ENCODE measurements at places on chromosomes 11 and 22.

- DNase-seq, result no peak
Observed at GRCh38 chr11:126318574-126319373, 14.9 kb downstream of the DCPS start.

DNA sequence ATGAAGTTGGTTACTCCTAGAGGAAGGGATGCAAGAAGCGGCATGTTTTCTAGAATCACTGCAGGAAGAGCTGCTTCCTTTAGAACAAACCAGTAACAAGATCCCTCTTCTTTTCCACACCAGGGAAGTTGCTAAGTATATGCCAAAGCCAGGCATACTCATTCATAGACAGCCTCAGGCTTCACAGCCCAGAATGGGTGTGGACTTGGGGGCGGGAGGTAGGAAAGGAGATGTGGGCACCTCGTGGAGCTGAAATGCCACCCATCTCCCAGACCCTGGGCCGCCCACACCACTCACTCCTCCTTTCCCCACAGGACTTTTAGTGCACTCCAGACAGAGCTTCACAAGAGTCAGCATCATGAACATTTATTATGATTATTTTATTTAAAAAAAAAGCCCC lies 16.0 kb upstream of the TMEM121B start:
- no peak for DNase-seq

GRCh38 chr11:73968356-73968966 lies 14.2 kb downstream of the UCP2 start:
- DNase-seq, result no peak

DNA sequence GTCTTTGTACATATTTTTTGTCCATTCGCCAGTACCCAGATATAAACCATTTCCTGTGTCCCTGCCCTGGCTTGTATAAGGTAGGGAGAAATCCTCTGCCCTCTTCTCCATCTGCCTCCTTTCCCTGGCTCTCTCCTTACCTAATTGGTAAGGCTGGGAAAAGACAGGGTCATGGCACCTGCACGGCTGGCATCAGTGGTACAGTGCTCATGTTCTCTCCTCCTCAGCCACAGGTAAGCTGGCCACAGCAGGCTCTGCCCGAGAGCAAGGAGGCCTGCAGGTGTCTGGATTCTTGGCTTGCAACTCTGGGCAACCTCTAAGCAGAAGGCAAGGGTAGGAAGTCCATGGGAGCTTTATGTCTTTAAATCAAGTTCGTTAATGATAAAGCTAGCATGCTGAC lies 419.9 kb downstream of the BUD13 start:
- DNase-seq, result no peak

- no peak for DNase-seq
Observed at GRCh38 chr22:48261706-48262105, 1499.3 kb downstream of the TBC1D22A start.

- no peak for DNase-seq
Observed at GRCh38 chr11:1766719-1767398, 3.1 kb upstream of the CTSD start.

- no peak for DNase-seq
Observed at GRCh38 chr11:96228473-96228891, 114.5 kb downstream of the MAML2 start.

GRCh38 chr11:200224-201003 lies 6.8 kb downstream of the BET1L start:
- no peak for DNase-seq

GRCh38 chr22:42134100-42135020 lies 3.8 kb upstream of the CYP2D6 start:
- no peak for DNase-seq

DNA sequence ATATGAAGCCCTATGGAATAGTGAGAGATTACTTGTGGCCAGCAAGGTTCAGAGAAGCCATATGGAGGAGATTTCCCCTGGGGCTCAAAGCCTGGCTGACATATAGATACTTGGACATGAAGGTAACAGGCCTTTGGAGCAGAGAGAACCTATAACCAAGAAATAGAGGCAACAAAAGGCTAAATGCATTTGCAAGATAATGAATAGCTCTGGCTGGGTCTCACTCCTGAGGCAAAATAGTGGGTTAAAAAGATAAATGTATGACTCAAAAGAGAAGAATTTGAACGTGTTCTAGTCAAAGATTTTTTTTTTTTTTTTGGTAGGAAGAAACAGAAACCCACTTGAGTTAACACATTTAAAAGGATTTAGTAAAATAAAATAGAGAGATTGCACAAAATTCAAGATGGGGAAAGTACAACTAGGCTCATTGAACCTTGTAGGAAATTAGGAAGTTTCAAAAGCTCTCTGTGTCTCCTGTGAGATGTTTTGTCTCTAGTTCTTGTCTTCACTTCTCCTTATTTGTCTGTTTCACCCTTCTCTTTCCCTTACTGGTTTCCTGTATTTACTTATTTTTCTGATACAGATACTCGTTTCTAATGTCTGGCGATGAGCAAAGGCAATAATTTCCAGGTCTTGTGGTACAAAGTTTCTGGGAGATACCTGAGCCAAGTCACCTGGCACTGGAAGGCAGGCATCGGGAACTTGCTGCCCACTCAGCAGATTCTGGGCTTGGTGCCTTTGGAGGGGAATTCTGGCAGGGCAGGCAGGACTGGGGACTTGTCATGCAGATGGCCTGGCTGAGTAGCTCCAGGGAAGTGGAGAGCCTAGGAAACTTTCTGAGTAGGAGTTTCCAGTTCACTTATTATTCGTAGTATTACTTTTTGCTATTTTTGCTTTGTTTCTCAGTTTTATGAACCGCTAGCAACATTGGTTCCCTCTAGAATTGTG lies 49.2 kb upstream of the SESN3 start:
- no peak for DNase-seq

GRCh38 chr11:119889728-119890280 lies 160.8 kb upstream of the NECTIN1 start:
- DNase-seq, result no peak

- DNase-seq, result no peak
Observed at GRCh38 chr11:34650528-34650927, 29.6 kb downstream of the EHF start.

DNA sequence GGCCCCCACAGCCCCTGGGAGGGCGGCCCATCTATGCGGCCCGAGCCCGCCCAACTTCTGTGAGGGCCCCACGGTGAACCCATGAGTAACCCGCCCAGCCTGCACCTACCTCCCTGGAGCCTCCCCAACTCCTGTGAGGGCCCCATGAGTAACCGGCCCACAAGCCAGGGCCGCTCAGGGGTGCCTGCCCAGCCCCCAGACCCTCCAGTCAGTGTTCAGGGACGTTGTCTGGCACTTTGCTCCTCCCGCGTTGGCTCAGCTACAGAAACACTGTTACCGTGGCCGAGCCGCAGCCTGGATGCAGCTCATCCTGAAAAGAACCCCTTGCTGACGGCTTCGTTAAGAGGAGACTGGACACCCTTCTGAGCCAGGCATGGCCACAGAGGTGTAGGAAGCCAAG lies 179.6 kb downstream of the BRD1 start:
- DNase-seq, result no peak

GRCh38 chr11:68116974-68117373 lies 4.2 kb downstream of the CHKA start:
- no peak for DNase-seq

GRCh38 chr11:128843198-128843785 lies 23.8 kb downstream of the KCNJ1 start:
- DNase-seq, result no peak

DNA sequence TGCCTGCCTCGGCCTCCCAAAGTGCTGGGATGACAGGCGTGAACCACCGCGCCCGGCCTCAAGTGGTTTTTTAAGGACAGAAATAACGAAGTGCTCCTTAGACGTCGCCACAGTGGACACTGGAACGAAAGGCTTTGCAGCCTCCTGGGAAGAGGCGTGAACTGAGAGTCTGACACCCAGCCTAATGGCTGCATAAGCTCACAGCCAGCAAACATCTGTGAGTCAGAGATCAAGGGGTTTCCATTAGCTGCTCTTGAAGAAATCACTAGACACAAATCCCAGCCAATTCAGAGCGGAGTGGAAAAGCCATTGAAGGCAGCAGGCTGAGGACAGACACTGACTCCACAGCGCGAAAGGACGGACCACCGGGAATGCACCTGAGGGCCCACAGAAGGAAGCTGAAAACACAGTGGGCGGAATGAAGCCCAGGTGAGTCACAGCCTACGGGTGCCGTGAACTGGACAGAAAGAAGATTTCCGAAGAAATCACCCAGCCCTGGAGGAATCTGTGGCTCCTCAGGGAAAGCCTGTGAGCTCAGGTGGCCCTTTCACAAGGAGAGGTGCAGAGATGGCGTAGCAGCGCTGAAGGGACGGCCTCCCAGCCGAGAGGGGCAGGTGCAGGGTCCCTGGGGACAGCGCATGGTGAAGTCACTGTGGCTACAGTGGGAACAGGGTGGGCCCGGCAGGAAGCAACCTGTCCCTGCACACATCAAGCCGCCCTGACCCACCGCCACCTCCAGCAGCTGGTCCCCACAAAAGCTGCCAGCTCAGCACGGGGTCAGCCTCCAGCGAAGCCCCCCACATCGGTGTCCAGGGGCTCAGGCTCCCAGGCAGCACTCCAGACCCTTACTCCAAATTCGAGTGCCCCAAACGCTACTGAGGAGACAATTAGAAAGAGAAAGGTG lies 11.6 kb downstream of the LMNTD2 start:
- DNase-seq, result no peak

GRCh38 chr22:25172153-25172552 lies 27.5 kb upstream of the CRYBB3 start:
- no peak for DNase-seq

DNA sequence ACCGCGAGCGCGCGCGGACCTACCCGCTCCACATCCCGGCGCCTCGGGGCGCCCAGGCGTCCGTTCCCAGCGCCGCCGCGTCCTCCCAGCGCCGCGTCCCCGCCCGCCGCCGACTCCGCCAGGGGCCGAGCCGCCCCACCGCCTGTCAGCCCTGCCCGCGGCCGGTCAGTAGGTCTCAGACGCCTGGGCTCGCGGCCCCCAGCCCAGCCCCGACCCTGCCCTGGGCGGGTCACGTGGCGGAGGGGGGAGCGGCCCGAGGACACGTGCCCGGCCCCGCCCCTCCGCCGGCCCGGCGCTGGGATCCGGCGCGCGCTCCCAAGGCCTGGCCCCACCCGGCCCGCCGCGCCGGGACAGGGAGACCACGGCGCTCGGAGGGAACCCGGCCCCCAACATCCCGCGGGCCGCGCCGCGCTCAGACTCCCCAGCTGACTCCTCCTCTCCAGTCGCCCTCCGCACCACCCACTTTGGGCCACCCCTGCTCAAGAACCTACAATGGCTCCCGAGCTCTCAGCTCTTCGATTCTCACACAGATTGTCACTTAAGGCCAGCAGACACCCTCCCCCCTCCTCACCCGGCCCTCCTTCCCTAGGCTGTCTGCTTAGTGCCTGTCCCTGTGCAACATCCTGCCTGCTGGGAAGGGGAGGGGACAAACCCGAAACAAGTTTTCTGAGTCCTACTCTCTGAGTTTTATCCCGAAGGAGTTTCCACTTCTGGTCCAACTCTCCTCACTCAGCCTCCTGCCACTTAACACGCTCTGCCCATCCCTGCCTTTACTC lies at the start of gene RAB3IL1:
Gene RAB3IL1 (minus strand): TSS at position 233 of the 776 bp plus-strand sequence. CDS start 199 bp downstream, at position 34.
- no peak for DNase-seq

- DNase-seq, result no peak
Observed at GRCh38 chr22:32620992-32621391, 146.4 kb downstream of the FBXO7 start.

DNA sequence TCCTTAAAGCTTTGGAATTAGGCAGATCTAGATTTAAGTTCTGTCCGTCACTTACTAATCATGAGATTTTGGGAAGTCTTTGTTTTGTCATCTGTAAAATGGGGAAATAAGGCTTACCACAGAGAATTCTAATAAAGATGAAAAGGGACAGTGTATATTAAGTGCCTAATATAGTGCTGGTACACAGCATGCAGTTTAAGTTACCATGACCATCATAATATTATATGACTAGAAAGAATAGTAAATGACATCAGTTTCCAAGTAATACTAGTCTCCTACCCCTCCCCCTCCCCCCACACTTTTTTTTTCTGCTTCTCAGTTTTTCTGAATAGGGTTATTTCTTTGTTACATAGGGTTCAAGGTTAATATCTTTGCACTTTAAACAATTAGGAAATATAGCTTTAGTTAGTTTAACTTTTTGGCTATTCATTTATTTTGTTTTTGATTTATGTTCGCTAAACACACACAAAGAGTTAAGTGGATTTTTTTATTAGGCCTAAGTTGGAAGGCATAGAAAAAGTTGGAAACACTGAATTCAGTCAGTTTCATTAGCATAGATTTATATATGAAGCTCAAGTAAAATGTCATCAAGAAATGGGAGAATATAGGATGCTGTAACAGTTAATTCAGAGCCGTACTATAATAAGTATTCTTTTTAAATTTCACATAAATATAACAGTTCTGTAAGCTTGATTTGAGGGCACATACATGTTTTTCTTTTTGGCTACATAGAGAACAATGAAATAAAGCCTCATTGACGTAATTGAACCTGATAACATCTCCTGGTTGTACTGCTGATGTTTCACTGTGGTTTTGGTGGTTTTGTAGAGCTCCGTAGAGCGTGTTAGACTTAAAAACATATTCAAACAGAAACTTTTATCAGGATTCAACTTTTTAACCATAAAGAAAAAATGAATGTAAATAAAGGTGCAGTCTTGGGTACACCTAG lies 121.2 kb downstream of the PDE3B start:
- no peak for DNase-seq

- no peak for DNase-seq
Observed at GRCh38 chr11:75959540-75959939, 144.5 kb downstream of the UVRAG start.

DNA sequence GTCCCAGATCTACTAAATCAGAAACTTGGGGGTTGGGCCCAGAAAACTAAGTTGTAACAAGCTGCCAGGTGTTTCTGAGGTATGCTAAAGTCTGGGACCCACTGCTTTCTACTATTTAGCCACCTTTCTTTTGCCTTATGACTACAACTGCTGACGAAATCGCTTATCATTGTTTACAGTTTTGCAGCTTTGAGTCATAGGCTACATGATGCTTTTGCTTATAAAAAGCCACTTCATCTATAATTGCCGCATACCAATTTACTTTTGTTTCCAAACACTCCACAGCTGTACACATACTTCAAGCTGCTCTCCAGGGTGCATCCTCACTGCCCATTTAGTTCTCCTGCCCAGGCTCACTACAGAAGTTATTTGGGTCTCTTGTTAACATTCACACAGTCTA lies 144.7 kb downstream of the ENTHD1 start:
- no peak for DNase-seq

DNA sequence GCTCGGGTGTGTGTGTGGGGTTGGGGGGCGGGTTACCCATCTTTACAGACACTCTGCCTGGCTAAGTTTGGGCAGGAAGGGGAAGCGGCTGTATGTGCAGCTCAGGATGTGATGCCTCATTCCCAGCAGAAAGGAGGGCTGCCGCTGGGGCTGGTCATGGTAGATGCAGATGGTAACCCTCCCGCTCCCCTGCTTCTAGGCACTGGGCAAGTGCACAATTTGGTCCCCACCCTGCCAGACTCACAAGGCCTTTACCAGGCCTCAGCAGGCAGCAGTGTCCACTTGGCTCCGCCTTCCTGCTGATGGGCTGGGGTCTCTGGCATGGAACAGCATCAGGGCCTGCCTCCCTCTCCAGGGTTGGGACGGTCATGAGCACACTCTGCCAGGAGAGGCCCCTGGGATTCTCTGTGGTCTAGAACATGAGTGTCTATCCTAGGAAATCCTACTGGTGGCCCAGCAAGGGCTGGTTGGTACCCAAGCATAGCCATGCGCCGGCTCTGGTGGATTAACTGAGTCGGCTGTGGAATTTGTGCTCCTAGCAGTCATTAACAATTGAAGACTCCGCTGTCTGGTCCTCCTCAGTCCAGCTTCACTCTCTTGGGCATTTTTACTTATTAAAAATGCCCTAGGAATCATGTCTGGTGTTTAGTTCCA lies 4.2 kb downstream of the LMO1 start:
- DNase-seq, result no peak

- DNase-seq, result no peak
Observed at GRCh38 chr11:13380731-13381130, 82.3 kb downstream of the BTBD10 start.
